ENCODE measurements at places on chromosomes 2 and 18.

- DNase-seq = no peak
Observed at GRCh38 chr2:219634951-219635751, 7.7 kb downstream of the SLC4A3 start.

DNA sequence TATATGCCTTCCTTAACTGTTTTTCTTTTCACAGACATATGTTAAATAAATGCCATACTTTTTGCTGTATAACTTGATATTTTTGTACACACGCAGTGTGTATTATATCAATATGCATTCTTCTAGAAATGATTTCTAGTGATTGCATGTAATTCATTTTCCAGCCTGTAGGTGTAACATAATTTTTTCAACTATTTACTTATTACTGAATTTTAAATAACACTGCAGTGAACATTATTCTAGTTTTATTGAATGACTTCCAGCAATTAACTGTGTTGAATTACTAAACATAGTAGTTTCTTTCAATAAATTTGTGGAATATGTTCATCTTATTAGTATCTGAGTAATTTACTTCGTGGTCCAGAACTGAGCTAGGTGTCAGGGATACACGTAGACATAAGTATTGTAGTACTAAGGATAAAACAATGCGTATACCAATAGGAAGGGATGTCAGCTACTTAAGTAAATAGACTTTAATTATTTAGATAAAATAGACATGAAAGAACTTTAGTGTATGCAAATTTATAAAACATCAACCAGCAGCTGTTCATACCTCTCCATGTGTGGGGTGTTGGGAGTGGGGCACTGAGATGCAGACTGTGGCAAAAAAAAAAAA lies 28.0 kb downstream of the TANC1 start:
- no peak for DNase-seq

- DNase-seq = no peak
Observed at GRCh38 chr2:120406566-120406965, 60.6 kb downstream of the INHBB start.

DNA sequence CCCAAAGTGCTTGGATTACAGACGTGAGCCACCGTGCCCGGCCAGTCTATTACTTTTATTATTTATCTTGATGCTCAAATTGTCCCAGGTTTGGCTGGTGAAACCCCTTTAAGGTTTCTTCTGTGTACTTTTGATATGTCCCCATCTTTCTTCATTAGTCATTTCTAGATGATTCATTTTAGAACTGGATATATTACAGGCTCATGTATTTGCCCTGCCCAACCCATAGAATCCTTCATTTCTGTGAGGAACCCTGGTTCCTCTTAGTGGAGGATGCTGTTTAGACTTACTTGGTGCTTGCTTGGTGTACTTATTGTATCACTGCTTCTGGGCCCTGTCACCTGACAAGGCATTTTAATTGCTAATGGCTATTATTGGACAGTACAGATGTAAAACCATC lies 40.1 kb downstream of the KCMF1 start:
- DNase-seq = no peak

GRCh38 chr2:77147153-77147552 lies 375.0 kb downstream of the LRRTM4 start:
- DNase-seq = no peak

- no peak for DNase-seq
Observed at GRCh38 chr18:24014986-24015638, 558 bp downstream of the TTC39C start.

DNA sequence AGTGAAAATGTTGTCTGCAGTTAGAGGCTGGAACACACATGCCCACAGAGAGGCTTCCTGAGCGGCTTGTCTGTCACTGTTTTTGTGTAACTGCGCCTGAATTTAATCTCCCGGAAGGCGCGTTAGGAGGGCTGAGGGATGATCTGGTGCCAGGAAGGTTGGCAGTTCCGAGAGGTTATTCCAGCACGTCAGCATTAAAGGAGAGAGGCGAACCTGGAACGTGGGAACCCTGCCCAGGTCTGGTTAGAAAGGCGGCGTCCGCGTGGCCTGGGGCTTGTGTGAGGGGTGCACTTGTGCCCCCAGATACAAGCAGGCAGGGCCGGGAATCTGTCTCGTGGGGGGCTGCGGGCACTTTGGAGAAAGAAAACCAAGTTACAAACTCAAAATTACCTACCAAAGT lies 75.3 kb downstream of the NFATC1 start:
- DNase-seq = no peak

DNA sequence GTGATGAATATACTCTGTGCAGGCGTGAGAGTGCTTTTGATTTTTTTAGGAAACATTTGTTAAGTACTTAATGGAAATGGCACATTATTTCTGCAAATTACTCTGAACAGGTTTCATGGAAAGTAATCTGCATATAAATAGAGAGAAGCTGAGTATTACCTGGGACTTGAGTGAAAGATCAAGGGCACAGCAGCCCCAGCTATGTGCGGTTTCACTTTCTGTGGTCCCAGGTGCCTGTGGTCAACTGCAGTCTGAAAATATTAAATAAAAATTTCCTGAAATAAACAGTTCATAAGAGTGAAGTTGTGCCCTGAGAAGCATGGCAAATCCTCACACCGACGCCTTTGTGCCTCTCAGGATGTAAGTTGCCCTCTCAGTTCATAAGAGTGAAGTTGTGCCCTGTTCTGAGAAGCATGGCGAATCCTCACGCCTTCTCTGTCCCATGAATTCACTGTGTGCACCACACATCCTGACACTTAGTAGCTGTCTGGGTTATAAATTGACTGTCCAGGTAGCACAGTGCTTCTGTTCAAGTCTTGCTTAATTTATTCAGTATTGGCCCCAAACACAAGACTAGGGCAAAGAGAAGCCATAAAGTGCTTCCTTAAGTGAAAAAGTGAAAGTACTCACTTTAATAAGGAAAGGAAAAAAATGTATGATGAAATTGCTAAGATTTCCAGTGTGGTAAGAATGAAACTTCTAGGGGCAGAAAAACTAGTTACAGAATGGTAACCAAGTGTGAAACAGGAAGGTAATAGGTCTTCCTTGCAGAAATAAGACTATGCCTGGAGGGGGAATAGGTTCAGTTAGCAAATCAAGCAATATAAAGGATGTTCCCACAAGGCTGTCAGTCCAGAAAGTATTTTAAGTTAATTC lies 4.3 kb upstream of the SNTG2 start:
- no peak for DNase-seq

GRCh38 chr18:6751222-6751621 lies 21.7 kb downstream of the ARHGAP28 start:
- DNase-seq = no peak

GRCh38 chr18:2423761-2424160 lies 147.5 kb downstream of the METTL4 start:
- DNase-seq = no peak

DNA sequence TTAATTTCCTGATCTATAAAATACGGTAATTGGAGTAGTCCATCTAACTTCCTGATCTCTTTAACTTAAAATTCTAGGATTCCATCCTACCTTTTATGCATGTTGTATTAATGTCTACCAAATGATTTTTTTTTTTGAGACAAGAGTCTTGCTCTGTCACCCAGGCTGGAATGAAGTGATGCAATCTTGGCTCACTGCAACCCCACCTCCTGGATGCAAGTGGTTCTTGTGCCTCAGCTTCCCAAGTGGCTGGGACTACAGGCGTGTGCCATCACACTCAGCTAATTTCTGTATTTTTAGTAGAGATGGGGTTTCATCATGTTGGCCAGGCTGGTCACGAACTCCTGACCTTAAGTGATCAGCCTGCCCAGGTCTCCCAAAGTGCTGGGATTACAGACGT lies 47.8 kb downstream of the CFAP36 start:
- no peak for DNase-seq

DNA sequence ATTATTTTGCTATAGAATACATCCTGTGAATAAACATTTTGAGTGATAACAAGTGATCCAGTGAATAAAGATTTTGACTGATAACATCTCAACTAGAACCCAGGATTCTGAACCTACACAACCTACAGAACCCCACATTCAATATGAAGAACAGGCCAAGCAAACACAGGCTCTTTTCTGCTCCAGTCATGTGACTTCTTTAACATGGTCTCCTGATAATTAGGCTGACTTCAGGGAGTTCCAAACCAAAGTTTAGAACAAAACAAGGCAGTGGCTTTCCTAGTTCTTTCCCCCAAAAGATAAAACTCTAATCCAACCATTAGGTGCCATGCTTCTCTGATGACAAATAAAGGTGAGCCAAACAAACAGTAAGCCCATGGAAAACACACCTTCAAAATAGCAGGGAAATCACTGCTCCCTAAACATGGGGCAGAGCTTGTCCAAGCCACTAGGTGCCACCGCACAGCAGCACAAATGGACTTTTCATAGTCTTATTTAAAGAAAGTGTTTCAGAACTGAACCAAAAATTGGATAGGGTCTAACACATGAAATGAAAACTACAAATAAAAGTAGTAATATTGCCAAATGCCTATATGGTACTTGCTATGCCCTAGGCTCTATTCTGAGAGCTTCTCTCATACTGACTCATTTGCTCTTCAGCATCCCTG lies 95.3 kb downstream of the EVA1A start:
- no peak for DNase-seq

GRCh38 chr18:51029694-51030536 lies at the start of gene SMAD4:
SMAD4 (plus strand) TSS chr18:51030213; CDS start chr18:51047047, 16,834 bp downstream.
- DNase-seq = peak; percentile 97

DNA sequence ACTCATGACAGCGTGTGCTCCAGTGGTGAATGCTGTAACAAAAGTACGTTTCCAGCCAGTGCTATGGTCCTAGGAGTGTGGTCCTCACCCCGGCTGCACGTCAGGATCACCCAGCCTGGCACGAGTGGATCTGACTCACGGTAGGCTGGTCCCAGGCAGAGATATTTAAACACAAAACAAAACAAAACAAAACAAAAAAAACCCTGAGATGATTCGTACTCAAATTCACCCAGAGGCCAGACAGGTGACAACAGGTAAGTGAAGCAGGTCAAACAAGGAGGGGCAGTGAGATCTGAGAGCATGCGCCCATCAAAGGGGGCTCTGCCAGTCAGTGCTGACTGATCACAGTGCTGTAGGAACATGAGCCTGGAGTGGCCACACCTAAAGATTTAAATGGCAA lies 43.2 kb downstream of the C2orf76 start:
- no peak for DNase-seq

DNA sequence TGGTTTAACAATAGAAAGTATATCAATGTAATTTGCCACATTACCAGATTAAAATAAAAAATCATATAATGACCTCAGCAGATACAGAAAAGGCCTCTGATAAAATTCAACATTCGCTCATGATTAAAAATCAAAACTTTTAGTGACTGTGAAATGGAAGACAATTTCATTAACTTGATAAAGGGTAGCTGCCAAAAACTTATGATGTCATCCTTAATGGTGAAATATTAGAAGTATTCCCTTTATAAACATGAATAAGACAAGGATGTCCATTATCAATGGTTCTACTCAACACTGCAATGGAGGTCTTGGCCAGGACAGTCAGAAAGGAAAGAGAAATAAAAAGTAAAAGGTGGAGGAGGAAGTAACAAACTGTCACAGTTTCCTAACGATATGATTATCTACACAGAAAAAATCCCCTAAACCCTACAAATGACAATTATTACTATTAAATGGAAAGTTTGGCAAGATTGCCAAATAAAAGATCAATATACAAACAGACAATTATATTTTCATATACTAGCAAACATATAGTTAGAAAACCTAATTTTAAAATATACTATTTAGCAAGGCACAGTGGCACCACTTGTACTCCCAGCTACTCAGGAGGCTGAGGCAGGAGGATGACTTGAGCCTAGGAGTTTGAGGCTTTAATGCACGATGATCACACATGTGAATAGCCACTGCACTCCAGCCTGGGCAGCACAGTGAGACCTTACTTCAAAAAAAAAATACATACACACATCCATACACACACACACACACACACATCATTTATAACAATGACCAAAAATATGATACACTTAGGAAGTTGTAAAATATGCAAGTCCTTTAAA lies 12.8 kb downstream of the METTL8 start:
- no peak for DNase-seq

DNA sequence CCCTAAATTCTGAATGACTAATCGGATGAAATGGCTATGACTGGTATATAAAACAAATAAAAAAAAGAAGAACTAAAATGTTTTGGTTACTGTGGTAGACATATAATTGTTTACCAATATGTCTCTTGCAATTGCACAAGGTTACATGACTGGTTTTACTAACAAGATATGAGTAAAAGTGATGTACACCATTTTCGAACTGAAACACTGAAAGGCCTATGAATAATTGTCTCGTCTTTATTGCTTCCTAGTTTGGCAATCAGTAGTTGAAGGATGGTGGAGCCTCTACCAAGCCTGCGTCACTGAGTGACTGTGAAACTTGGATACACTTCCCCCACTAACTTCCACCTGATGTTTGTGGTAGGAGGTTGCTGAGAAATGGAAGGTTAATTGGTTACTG lies 16.5 kb downstream of the CDH19 start:
- DNase-seq = no peak

DNA sequence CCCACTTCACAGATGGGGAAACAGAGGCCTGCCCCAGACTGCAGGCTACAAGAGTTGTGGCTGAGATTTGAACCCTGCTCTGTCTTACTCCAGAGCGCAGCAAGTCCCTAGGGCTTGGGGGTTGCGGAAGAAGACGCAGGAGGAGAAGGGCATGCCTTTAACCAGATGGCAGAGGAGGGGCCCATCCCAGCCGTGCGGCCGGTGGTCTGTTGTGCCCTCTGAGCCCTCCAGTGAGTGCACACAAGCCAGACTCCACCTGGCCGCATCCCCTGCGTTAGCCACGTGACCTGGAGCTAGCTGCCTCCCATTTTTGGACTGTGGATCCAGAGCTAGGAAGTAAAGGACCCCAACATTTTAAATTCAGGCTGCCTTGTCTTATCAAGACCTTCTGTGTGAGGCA lies 2.8 kb downstream of the KCNIP3 start:
- no peak for DNase-seq

DNA sequence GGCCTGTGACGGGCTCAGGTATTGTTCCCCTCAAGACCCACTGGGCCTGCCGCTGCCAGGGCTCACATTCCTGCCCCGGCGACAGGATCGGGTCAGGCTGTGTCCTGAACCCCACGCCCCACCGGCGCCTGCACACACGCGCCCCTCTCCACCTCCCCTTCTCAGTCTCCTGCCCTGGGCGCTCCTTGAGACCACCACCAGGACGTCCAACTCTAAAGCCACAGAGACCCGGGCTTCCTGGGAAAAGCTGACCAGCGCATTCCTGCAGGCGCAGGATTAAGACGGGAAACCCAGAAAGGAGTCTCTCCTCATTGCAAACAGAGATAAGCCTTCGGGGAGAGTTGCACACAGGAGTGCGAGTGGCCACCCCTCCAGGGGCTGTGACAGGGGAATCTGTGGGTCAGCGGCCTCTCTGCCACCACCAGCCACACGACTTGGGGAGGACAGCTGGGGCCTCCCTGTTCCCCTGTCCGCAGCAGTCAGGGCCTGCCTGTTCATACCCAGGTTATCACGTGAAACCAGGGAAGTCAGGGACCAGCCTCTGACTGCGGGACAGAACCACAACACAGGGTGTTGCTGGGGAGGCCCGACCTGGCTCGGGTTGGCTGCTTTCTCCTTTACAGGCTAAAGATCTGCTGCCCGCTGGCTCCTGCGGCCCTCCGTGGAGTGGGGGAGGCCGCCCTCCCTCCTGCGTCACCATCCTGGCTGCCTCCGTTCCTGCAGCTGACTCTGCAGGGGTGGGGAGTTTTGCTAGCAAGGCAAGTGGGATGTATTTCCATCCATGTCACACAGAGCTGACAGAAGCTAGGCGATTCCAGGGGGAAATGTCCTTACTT lies 88.8 kb downstream of the ZCCHC2 start:
- no peak for DNase-seq
